ENCODE measurements at places on chromosomes 6 and 20. TPM values are rescaled to one million over a fixed set of nuclear protein-coding genes. Genes with fewer than 3 reads are reported as not detected.

- H3K4me1 ChIP-seq: no peaks in the 10 kb centered on the region
- no peak for DNase-seq
- peaks cover 2% of the 10 kb centered on the region for H3K27me3 ChIP-seq
- no peak overlapping the region for H3K4me3 ChIP-seq
These were observed 359.3 kb upstream of the PLCB4 start for GRCh38 chr20:8709627-8710026.

DNA sequence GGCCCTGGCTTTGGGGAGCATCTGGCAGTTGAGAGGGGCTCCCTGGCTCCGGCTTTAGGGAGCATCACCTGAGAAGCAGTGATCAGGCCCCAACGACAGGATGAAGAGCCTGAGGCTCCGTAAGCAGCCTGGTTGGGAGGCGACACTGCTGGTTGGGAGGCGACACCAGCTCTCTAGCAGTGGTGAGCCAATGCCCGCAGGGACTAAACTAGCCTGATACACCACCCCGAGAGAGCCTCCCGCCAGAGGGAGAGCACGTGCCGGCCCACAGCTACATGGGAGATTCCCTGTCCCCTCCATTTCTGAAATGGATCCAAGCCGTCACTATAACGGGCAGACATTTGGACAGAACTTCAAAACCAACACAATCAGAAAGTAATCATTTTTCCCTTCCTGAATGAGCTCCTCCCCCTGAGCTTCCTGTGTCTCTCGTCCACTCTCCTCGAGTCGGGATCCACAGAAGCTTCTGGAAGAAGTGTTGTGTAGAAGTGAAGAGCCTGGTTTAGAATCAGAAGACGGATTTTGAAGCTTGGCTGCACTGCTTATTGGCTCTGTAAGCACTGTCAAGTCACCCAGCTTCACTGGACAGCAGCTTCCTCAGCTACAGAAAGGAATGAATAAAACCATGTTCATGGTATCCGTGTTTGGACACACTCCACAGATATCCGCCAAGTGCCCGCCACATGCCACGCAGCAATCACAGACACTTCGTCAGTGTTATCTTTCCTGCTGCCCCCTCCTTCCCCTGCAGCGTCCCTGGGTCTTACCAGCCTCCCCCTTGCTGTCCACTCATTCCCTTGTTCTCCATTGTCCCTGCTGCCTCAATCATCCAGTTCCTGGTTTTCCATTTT is 199.6 kb downstream of the TTLL2 start:
- no peak overlapping the region for H3K4me3 ChIP-seq
- no peaks in the 10 kb centered on the region for H3K36me3 ChIP-seq
- peaks cover 38% of the 10 kb centered on the region for H3K4me1 ChIP-seq
- no peak overlapping the region for H3K27ac ChIP-seq

GRCh38 chr6:113412589-113413357 is 444.4 kb upstream of the MARCKS start:
- no peak overlapping the region for H3K4me3 ChIP-seq
- peaks cover 6% of the 10 kb centered on the region for H3K4me1 ChIP-seq
- DNase-seq: no peak

DNA sequence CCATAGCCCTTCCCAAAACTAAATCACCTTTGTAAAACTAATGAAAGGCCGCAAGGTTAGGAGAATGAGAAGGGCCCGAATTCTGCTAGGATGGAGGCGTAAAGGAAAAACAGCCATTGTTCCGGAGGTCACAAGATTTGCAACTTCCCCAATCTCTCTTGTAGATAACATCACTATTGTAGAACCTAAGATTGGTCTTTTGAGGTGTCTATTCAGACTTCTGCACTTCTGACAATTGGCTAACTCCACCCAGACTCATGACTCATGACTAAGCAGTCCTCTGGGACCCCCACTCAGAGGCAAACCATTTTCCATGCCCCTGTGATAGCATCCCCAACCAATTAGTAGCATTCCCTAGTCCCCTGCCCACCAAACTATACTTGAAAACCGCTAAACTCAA is 210.5 kb upstream of the SHLD1 start:
- H3K27ac ChIP-seq: no peak overlapping the region
- DNase-seq: no peak
- no peaks in the 10 kb centered on the region for H3K4me1 ChIP-seq
- no peak overlapping the region for H3K4me3 ChIP-seq
- H3K36me3 ChIP-seq: peaks cover 6% of the 10 kb centered on the region

DNA sequence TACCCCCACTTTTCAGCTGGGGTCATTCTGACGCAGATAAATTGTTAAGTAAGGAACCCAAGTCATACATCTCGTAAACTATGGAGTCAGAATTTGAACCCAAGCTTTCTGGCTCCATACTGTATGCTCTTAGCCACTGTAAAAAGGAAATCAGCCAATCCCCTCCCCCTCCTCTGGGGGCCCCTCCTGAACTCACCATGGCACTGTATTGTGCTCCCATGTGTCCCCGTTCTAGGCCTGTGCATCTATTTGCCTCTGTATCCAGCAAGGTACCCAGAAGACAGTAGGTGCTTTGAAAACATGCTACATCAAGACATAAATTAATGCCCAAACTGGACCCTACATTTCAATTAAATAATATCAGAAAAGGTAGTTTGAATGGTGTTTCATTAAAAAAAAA is 98.5 kb downstream of the PREP start:
- H3K27ac ChIP-seq: no peak overlapping the region
- peaks cover 1% of the 10 kb centered on the region for H3K27me3 ChIP-seq
- no peak for DNase-seq
- no peaks in the 10 kb centered on the region for H3K4me1 ChIP-seq
- H3K36me3 ChIP-seq: peaks cover 4% of the 10 kb centered on the region

GRCh38 chr6:121302882-121303281 is 31.4 kb downstream of the TBC1D32 start:
- H3K27ac ChIP-seq: no peak overlapping the region
- H3K27me3 ChIP-seq: no peaks in the 10 kb centered on the region
- H3K4me1 ChIP-seq: no peaks in the 10 kb centered on the region
- H3K4me3 ChIP-seq: no peak overlapping the region

DPPA5 gene
- total RNA-seq: not detected

BMP2 gene
- 1.1 TPM for total RNA-seq

PLCB1 gene
- total RNA-seq: 8.1 TPM

SLC17A1 gene
- total RNA-seq: not detected

CUTA gene
- total RNA-seq: 163 TPM
